ENCODE measurements at places on chromosomes 1 and 21.
A peak's percentile ranks its signal among the peaks of the same experiment; 100 is the strongest.

- DNase-seq, result no peak
Observed at GRCh38 chr21:45277101-45278045, 10.3 kb downstream of the POFUT2 start.

GRCh38 chr1:61844006-61844405, 101.7 kb downstream of the PATJ start:
- peak; percentile 23 for DNase-seq

DNA sequence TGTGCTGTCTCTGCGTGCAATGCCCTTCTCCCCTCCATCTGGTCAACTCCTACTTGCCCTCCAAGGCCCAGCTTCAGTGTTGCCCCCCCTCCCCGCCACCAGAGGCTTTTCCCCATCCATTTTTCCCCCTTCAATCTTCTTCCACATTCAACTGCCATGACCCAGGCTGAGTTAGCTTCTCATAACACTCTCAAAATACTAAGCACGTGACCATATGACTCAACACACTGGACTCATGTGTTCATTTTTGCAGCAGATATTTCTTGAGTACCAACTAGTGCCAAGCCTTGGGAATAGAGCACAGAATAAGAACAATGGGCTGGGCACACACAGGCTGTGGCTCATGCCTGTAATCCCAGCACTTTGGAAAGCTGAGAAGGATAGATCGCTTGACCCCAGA, 132.1 kb downstream of the IGSF21 start:
- DNase-seq, result no peak

- DNase-seq, result peak; percentile 36
Observed at GRCh38 chr1:234844479-234845031, 234.6 kb upstream of the IRF2BP2 start.

DNA sequence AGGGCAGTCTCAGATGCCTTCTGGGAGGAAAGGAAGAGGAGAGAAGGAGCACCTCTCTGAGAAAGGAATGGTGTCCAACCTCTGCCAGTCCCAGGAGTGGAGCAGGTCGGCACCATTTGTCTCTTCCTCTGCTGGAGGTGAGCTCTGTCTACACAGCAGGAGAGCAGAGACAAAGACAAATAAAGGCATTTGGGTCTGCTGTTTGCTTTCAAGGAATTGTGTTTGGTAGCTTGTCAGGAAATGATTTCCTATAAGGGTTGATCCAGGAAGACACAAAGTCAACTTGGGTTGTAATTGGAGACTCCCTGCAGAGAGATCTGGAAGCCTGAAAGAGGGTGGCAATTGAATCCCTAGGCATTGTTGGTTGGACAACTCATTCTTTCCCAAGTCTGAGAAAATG, 34.5 kb upstream of the PLXNA2 start:
- DNase-seq, result no peak

GRCh38 chr1:77319036-77319705, 37.4 kb downstream of the AK5 start:
- DNase-seq, result peak; percentile 6

GRCh38 chr1:38718031-38718430, 141.5 kb downstream of the RRAGC start:
- no peak for DNase-seq

DNA sequence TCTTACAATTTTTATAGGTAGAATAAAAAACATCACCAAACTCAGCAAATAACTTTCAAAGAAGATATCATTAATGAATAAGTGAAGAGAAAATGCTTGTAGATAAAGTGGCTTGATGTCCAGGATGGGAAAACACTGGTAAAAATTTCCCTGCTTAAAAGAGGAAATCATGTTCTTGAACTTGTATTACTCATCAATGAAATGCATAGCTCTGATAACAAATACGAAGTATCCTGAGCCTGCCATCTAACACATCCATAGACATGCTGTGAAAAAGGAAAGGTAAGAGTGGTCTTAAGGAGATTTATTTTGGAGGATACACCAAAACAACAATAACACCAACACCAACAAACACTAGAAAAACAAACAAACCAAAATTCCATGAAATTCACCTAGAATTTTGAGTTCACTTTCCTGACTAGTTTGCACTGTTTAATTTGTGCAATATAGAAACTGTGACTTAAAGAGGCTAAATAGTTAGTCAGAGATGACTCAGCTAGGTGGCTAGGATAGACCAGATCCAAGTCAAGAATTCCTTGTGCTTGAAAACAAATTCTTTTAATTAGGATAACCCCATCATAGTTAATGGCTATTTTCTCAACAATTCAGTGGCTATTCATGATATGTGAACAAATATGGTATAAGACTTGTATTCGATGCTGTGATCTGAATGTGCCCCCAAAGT, 179.8 kb upstream of the KCNK2 start:
- peak; percentile 87 for DNase-seq

- peak; percentile 38 for DNase-seq
Observed at GRCh38 chr1:52368383-52369172, 2.6 kb upstream of the CC2D1B start.

DNA sequence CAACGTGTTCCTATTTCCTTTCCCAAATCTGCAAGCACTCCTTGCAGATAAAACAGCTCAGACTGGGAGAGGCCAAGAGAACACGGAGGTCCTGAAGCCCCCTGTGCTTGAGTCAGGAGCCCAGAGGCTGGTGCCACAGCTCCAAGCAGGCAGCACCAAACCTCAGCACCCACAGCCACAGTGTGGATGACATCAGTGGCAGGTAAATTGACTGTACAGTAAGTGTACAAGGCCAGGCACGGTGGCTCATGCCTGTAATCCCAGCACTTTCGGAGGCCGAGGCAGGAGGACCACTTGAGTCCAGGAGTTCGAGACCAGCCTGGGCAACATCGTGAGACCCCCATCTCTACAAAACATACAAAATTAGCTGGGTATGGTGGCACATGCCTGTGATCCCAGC, 1.9 kb upstream of the COL6A1 start:
- no peak for DNase-seq

DNA sequence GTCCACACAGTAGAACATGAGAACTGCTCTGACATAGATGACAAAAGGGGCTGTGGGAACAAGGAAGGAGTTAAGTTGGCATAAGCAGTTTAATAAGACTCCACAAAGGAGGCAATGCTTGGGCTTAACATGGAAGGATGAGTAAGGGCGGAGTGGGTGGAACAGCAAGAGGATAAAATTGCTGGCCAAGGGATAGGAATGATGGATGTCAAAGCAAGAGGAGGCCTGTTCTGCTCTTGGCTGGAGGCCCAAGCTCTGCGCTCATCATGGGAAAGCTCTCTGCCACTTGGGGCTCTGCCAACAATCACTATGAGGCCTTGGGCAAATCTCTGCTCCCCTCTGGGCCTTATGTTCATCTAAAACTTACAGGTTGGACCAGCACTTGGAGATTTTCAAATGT, 98.3 kb upstream of the CAMK1G start:
- DNase-seq, result peak; percentile 72

GRCh38 chr1:68291688-68292384, 59.5 kb upstream of the WLS start:
- no peak for DNase-seq

DNA sequence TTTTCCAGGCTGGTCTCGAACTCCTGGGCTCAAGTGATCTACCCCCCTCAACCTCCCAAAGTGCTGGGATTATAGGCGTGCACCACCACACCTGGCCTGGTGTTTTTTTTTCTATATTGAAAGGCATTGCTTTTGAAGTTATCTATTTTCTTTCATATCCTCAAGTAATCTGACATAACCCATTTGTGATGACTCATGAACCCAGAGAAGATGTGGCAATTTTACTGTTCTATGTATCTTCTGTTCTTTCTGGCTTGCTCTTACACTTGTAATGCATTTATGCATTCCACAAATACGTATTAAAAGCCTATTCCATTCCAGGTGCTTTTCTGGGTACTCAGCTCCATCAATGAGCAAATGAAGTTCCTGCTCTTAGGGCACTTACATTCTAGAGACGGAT, 29.9 kb upstream of the ERRFI1 start:
- DNase-seq, result peak; percentile 84

DNA sequence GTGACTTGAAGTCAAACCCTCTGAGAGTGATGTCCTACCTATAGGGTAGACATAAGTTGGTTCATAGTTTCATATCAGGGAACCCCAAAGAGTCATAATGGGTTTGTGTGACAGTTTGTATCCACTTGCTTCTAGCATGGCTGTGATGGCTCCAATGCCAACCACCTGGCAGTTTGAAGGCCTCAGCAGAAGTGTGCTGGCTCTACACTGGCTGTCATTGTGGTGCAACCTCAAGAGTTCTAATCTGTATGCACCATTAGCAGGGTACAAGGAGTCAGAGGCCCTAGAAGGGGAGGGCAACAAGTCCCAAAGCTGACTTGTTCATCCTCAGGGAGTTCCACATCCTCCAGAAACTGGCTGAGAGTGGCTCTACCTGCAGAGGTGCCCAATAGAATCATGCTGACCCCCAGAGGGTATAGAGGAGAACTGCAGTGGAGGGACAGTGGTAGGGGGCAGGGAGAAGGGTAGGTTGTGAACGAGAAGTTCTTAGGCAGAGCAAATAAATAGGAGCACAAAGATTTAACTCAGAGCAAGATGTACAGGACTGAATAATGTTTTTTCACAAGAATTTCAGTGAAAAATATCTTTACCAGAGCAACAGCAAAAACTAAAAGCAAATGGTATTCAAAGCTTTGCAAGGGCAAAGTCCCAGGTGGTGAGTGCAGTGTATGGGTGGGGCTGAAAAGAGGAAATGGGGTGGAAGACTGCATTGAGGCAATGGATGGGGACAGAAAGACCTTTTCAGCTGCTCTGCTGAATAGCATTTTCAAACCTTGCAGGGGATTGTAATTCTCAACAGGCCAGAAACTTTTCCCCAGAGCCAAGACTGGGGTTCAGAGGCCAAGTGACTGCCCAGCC, 3.2 kb downstream of the FCRL2 start:
- no peak for DNase-seq

GRCh38 chr1:27070390-27071048, 57.9 kb upstream of the TENT5B start:
- DNase-seq, result no peak

DNA sequence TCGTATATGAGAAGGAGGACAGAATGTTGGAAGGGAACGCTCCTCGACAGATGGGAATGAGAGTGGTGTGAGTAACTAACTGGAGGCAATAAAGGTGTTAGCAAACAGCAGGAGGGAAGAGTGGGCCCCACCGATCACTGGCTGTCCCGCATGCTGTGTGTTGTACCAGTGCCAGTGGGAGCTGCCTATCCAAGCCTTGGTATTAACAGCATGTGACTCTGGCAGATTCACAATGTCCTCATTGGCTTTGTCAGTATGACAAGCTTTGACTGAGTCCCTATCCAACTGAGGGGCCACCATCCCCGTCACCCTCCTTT, 188.3 kb downstream of the NRIP1 start:
- DNase-seq, result no peak

DNA sequence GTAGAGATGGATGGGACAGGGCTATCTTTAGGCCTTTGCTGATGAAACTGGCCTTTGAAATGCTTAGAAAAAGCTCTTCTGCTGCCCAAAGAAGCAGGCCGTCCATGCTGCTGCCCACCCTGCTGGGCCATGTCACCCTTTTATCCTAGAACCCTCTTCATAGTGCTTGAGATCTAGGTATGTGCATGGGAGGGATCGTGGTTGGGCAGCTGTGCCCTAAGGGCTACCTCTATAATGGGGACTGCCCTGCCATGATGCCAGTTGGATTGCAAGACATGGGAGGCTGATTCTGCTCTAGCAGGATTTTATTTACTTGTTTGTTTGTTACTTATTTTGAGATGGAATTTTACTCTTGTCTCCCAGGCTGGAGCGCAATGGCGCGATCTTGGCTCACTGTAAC, 69.0 kb downstream of the HHAT start:
- DNase-seq, result no peak

DNA sequence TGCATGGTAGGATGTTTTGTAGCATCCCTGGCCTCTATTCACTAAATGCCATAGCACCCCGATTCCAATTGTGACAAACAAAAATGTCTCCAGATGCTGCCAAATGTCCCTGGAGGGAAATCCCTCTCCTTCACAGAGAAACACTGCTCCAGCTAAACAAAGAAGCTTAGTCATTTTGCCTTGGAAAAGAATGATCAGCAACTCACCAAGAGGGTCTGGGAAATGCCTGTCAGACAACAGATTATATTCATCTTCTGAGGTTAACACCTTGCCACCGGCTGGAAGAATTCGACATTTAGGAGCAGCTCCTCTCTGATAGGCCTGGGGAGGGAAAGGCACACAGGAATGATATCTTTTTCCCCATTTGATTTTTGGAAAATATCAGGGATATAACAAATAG, 84.4 kb downstream of the NIBAN1 start:
- no peak for DNase-seq

- peak; percentile 55 for DNase-seq
Observed at GRCh38 chr1:161367684-161368400, at the start of gene CFAP126. TSS of gene CFAP126 (minus strand) at chr1:161367876. CDS start at chr1:161367868, 8 bp downstream.

GRCh38 chr1:155007251-155007828, 4.7 kb downstream of the ZBTB7B start:
- DNase-seq, result no peak

- DNase-seq, result no peak
Observed at GRCh38 chr1:228668553-228669241, 66.6 kb upstream of the RHOU start.

DNA sequence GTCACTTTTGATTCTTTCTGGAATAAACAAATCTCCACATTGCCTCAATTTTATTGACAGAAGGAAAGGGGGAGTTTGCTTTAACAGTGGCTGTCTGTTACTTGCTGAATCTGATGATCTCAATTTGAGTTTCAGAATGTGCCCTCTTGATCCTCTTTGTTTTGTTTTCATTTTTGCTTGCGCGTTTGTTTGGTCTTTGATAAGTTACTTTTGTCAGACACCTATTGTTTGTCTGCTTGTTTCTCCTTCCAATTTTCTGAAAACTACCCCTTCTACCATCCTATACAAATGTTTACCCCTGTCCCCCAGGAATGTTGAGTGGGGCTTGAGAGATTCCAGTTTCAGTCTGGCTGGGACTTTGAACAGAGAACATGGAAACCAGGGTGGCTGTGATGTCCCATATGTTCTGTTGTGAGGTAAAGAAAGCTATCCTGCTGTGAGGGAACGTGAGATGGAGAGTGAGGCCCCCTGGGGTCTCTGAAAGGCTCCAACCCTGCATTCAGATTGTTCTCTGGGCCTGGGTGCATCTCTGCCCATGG, 11.8 kb upstream of the XCL2 start:
- DNase-seq, result no peak

- no peak for DNase-seq
Observed at GRCh38 chr1:232951180-232951579, 769 bp downstream of the NTPCR start.

DNA sequence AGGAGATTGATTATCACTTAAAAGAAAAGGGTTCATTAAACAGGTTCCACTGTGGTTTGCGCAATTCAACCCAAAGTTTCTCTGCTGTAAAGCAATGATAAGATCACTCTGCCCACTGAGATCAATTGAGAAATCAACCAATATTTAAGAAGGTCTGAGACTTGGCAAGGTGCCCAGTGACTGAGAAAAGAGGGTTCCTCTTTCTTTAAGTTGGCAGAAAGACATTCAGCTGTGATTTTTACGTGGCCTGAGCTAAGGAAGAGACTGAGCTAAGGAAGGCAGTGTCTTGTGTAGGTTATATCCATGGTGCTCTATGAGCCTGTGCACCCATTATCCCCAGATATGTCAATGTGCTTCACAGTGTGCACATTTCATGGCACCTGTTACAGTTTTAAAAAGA, 344.1 kb downstream of the DISC1 start:
- no peak for DNase-seq

GRCh38 chr1:68103884-68104554, 53.6 kb upstream of the DIRAS3 start:
- peak; percentile 55 for DNase-seq
